ENCODE measurements at places on chromosomes 3 and 15.

GRCh38 chr3:126866175-126866759, 116.6 kb upstream of the PLXNA1 start:
- no peak for DNase-seq

DNA sequence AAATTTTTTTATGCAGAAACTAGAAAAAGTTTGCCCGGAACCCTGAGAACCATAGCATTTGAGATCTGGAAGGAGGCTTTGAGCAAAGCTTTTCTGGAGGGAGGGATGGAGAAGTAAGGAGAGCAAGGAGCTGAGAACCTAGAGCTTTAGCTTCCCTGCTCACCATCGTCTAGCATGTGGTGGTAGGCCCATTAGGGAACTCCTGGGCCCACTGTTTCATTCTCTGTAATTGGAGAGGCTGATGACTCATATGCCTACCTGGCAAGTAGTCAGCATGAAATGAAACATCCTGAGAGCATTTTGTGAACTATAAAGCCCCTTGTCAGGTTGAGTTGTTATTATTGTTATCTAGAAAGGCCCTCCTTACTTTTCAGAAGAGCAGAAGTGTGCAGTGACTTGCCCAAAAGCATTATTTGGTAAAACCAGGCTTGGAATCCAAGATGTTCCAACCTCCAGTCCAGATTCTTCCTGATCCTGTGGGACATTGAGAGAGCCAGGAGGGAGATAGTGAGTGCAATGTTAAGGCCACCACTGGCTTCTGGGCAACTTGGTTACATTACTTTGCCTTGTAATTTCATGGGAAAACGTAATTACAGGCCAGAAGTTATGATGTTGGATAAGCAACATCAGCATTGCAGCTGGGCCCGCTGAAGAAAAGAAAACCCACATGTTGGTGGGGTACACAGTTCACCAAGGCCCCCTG, 104.5 kb upstream of the BFSP2 start:
- DNase-seq = no peak

DNA sequence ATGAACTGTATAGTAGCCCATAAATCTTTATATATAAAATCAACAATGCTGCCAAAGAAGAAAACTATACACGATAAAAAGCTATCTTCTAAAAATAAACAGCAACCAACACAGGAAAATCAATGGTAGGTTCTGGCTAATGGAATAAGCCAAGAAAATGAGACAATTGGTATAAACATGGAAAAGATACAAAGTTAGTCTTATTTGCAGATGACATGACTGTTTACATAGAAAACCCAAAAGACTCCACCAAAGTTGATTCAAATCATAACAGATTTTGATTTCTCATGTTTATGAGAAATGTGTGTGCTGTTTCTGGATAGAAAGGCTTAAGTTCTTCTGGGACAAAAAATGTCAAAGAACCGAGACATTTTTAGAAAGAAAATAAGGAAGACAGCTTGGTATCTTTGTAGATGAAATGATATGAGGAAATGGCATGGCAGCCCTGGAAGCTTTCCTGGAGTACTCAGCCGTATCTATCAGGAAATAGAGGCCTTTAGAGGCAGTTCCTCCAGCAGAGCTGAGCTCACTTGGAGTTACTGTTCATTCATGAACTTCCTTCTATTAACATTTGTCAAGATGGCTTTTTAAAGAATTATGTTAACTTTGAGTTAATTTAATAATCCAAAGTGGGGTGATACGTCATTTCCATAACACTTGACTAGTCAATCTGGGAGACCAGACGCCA, 36.7 kb upstream of the VILL start:
- DNase-seq = no peak

GRCh38 chr3:32245200-32245599, 6.7 kb downstream of the CMTM8 start:
- DNase-seq = no peak

DNA sequence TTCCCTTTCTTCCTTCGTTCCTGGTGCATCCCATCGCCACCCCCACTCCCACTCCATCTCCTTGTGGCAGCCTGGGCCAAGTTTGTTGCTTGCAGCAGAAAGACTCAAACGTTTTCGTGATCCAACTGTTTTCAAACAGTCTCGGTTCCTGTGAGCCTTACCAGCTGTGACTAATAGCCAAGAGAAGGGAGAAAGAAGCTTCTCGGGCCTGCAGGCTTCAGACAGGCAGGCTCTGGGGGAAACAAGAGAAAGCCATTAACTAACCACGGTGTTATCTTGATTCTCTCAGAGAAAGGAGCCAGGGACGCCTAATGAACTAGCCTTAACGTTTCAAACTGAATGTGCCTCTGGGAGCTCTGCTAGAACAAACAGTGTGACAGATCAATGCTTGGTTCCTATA, 742.0 kb downstream of the NR2F2 start:
- no peak for DNase-seq

GRCh38 chr15:25838871-25839195, 24.3 kb downstream of the ATP10A start:
- DNase-seq = no peak

DNA sequence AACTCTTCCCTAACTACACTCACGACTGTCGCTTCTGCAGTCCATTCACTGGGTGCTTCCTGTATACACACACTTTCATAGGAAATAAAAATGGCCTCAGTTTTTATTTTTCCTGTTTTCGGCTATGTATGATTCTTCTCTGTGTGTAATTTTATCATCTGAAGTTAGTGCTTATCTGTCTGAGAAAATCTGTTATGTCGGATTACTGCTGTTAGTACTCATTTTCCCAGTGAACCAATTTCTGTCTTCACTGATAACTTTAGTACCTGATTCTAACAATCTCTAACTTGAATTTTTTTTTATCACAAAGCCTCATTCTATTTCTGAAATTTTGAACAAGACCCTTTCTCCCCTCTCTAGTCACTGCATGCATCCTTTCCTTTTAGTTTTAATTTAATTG, 20.9 kb downstream of the RAB5A start:
- no peak for DNase-seq

- DNase-seq = no peak
These were observed 60.1 kb upstream of the PRR23E start for GRCh38 chr3:127132876-127133275.

GRCh38 chr15:99135194-99135593, 30.3 kb downstream of the SYNM start:
- no peak for DNase-seq

- DNase-seq = no peak
These were observed 26.1 kb downstream of the CAPN3 start for GRCh38 chr15:42385206-42385979.

DNA sequence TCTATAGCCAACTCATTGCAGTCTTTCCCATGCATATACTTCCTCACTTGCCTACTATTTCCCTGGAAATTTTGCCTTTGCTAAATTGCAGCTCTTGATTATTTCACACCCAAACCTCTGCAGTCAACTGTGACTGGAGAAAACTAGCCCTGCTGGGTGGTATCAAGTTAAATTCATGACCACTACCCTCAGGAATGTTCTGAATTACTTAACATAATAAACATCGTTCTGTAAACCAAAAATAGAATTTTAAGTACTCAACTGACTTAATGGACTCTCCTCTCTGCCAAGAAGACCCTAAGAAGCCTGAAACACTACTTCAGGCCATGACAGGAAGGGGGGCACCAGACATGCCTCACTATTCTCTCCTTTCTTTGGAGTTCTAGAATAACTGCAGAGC, 1278.0 kb upstream of the GBE1 start:
- DNase-seq = no peak

GRCh38 chr3:115330430-115330829, 183.3 kb upstream of the ZBTB20 start:
- DNase-seq = no peak

- DNase-seq = no peak
These were observed 5.8 kb downstream of the ACKR2 start for GRCh38 chr3:42814914-42815507.

DNA sequence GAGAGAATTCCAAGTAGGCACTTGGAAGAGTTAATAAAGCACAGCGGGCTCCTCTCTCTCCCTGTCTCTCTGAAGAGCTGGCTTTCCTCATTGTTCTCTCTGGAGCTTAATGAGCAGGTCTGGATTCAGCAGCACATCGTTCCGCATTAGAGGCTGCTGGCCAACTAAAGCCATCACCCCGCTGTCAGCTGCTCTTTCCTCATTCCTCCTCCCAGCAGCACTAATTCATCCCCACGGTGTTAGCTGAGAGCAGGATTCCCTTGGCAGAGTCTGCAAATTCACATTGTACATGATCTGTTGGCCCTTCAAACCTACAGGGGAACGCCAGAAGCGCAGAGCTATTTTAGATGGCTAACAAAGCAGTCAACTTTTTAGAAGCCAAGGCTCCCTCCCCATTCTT, 44.2 kb downstream of the SGO1 start:
- no peak for DNase-seq

DNA sequence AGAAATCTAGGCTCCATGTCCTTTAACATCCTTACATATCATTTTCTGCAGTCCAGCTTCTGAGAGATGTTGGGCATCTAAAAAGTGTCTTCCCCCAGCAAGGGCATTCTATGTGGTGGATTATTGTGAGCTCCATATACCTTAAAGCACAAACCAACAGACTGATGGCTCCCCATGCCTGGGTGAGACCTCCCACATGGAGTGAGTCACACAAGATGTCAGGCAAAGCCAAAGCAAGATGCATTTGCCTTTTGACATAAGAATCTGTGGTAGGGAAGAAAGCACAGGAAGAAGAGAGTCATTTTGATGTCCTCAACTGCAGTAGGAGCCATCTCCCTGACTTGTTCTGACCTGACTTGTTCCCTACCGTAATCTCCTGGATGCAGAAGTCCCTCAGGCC, 238.7 kb upstream of the EIF1B start:
- no peak for DNase-seq

DNA sequence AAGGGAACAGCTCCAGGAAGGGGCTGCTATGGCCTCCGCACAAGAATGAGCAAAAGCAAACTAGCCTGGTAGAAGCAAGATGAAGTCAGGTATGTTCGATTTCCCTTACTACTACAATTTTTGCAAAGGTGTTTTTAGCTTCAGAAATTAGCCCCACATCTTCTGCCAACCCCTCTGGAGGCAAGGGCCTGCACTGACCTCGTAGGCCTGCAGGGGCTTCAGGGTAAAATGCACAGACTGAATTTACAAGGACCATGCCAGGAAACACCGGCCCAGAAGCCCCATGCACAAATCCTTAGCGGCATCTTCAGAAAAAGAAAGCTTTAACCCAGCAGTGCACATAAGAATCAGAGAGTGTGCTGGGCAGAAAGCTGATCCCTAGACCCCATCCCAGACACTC, 53.0 kb downstream of the SLC6A1 start:
- DNase-seq = no peak

DNA sequence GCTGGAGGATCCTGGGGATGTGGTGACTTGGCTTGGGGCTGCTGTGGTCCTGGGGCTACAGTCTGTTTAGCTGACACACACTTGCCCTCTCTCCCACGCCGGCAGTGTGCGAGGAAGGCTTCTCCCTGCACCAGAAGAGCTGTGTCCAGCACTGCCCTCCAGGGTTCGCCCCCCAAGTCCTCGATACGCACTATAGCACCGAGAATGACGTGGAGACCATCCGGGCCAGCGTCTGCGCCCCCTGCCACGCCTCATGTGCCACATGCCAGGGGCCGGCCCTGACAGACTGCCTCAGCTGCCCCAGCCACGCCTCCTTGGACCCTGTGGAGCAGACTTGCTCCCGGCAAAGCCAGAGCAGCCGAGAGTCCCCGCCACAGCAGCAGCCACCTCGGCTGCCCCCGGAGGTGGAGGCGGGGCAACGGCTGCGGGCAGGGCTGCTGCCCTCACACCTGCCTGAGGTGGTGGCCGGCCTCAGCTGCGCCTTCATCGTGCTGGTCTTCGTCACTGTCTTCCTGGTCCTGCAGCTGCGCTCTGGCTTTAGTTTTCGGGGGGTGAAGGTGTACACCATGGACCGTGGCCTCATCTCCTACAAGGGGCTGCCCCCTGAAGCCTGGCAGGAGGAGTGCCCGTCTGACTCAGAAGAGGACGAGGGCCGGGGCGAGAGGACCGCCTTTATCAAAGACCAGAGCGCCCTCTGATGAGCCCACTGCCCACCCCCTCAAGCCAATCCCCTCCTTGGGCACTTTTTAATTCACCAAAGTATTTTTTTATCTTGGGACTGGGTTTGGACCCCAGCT, 2.9 kb upstream of the FES start:
- DNase-seq = no peak

Measured in stimulated activated CD4-positive, alpha-beta T cell treated with anti-CD3 and anti-CD28 coated beads, Interleukin-4, amount 100 ng/mL, for 48 hours (primary cell).